ENCODE measurements at places on chromosomes 7 and 10. TPM values are rescaled to one million over a fixed set of nuclear protein-coding genes. Genes with fewer than 3 reads are reported as not detected.

Gene EMX2
- total RNA-seq = not detected

Gene SPDYE1
- total RNA-seq = not detected

Gene MAGI2
- total RNA-seq = 29.2 TPM

Gene YKT6
- total RNA-seq = 102 TPM

GRCh38 chr7:92641921-92642511, 51.8 kb upstream of the FAM133B start:
- DNase-seq = no peak

DNA sequence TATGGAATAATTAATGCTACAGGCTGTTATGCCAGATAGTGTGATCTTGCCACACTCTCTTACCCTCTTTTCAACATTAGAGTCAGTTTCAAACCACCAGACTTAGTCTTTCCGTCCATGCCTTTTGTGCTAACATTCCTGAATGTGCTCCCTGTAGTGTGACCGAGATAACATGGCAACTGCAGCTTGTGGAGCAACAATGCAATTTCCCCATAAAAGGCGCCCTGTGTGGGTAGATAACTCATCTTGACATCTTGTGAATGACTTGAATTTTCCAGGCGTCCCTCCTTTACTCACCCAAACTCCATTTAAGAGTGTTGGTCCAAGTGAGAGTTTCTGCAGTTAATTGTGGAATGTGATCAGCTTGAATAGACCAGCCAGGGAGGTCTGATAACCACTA, 99.6 kb downstream of the DNAH11 start:
- DNase-seq = no peak

GRCh38 chr7:130297628-130298543, 4.9 kb downstream of the CPA4 start:
- no peak for DNase-seq

DNA sequence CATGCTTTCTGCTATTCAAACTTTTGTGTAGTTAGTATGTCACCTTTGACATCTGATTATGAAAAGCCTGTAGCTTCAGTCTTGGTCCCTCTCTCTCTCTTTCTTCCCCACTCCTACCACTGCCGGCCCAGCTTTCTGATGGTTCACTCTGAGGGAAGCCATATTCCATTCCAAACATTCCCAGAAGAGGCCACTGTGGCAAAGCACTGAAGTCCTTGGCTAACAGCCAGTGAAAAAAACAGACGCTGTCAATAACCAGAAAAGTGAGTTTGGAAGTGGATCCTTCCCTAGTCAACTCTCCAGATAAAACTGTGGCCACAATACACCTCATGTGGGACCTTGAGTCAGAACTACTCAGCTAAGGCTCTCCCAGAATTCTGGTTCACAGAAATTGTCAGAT, 950.7 kb upstream of the PHF14 start:
- peak; percentile 33 for DNase-seq

- no peak for DNase-seq
Observed at GRCh38 chr7:37215290-37215923, 233.3 kb downstream of the ELMO1 start.

DNA sequence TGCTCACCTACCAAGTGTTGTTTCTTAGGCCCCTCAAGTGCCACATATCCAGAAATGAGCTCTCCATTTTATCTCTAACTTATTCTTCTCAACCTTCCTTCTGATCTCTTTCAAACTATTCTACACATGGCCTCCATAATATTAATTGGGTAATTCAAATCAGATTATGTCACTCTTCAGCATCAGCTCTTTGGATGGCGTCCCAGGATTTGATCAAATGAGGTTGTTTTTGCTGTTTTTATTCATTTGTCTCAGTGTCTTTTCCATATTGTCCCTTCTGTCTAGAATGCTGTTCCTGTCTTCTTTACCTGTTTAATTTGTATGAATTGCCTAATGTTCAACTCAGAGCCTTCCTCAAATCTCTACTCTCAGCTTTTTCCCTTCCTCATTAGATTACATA, 234.6 kb upstream of the CXCL12 start:
- no peak for DNase-seq

- no peak for DNase-seq
Observed at GRCh38 chr10:127399668-127400067, 149.4 kb upstream of the NPS start.

DNA sequence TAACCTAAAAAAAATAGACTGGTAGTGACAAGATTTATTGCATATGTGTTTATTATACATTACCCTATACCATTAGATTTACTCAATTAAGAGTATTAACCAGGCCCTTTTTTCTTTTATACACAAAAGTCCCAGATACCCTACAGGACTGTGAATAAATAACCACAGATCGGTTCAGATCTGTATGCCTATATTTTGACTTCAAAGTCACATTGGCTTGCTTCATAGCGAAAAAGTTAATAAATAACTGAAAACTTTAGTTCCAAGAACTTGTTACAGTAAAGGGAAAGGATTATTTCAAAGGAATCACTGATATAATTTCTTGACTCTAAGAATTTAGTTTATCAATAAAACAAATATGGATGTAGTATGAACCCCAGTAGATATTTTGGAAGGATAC, 41.8 kb upstream of the FMC1 start:
- no peak for DNase-seq

DNA sequence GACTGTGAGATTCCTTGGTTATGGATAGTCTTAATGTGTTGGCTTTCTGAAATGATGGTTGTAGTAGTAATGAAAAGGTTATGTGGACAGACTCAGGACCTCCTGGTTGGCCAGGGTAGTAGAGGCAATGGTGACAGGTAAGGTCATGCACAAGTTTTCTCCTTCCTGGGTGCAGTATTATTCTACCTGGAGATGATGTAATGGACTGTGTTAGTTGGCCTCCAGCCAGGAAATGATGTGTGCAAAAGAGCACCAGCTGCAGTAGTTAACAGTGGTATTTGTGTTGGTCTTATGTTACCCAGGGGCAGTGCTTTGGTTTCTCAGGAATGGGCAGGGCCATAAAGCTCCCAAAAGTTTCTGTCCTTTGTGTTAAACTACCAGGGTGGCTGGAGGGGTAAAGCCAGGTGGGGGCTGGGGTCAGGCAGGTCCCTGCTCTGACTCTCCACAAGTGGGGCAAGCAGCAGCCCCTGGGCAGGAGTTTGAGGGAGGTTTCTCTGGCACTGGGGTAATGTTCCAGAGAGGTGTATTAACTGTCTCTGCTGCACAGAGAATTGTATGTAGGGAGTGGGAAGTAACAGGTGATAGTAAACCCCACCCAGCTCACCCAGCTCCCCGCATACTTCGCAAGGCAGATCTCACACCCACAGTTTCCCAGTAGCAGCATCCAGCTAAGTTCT, 36.3 kb downstream of the GPR22 start:
- DNase-seq = no peak

DNA sequence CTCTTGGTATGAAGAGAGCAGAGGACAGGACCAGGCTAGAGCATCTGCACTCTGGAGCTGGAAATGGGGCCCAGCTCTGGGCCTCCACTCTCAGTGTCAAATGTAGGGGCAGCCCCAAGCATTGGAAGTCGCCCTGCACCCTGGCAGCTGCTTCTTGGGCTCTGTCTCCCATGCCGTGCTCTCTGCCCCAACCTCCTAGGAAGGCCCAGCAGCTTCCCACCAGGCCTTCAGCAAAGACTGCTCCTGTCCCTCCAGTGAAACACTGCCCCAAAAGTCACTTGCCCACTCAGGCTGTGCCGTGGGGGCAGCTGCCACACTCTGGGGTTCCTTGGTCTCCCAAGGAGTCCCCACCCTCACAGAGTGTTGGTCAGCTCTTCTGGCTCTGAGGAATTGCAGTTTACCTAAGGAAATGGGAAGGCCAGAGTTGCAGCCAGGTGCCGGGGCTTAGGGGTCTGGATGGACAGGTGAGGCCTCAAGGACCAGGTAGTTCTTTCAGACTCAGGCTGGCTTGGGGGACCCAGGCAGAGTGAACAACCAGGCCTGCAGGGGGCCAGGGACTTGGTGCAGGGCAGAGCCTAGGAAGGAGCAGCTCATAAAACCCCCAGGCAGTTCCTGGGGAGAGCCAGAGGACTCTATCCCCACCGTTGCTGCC, 9.4 kb upstream of the OPN4 start:
- DNase-seq = no peak

DNA sequence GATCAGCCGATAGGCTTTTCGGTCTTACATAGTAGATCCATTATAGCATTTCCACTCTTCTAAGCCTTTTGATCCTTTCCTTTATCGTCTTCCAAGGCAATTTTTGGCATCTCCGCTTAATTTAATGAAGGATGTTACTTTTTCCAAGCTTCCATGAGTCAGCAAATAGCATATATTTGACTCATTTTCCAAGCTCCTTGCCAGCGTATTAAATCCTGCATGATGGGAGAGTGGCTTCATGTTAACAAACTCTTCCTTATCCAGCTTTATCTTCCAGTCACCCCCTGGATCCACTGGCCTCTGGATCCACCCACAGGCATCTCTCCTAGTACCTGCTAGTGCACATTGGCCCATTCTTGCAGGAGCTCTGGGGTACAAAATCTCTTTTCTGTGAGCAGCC, 13.0 kb downstream of the OR9A2 start:
- DNase-seq = no peak

GRCh38 chr7:129311429-129311828, 86.6 kb downstream of the AHCYL2 start:
- DNase-seq = no peak

DNA sequence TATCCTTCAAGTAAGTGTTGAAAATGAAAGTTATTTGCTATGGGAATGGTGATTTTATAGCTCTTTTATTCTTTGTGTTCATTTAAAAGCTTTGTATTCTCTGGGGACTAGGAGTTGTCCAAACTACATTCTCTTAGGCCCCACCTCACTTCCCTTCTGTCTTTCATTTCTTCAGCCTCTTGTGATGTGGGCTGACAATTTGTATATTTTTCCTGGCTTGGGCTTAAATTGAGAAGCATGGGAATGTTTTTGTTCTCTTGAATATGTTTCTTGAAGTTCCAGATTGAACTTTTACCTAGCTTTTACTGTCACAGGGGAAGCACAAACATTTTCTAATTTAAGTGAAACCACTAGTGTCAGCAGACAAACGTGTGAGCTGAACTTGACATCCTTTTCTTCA, 27.9 kb downstream of the BBS9 start:
- DNase-seq = no peak

All from WTC11 (cell line).